Activated naive CD8-positive, alpha-beta T cell treated with anti-CD3 and anti-CD28 coated beads, Interleukin-2, amount 50 U/mL, for 24 hours (primary cell): ENCODE measurements at places on chromosomes 7 and 10.
A peak's percentile ranks its signal among the peaks of the same experiment; 100 is the strongest.

GRCh38 chr10:129963641-129964501 is at the start of gene EBF3:
EBF3 (minus strand) TSS chr10:129964274; CDS start chr10:129963768, 506 bp downstream.
- peaks cover 62% of the 10 kb centered on the region for H3K27me3 ChIP-seq
- DNase-seq: peak; percentile 58
- peaks cover 34% of the 10 kb centered on the region for H3K4me1 ChIP-seq
- H3K4me3 ChIP-seq: peak within 1 kb of the TSS; percentile 67
- H3K27ac ChIP-seq: peak within 1 kb of the TSS; percentile 54
- H3K36me3 ChIP-seq: peaks cover 3% of the 10 kb centered on the region

- peaks cover 56% of the 10 kb centered on the region for H3K4me1 ChIP-seq
- H3K27ac ChIP-seq: no peak overlapping the region
- H3K4me3 ChIP-seq: no peak overlapping the region
- DNase-seq: no peak
These were observed 8.5 kb upstream of the NRCAM start for GRCh38 chr7:108464743-108465142.

DNA sequence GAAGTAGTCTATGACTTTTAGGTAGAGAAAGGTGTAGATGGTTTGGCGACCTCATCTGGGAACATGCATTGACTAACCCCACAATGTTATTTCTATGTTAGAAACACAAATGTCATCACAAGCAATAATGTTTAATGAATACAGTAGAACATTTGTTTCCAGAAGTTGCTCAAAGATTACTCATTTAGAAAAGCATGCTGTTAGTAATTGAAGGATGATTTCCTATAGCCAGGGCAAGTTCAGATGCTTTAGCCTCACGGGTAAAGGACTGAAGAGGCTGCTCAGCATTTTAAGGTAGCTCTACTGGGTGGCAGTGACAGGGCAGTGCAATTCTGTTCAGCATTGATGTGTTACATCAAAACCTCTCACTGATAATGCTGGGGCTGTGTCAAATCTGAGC is 199.3 kb upstream of the FZD1 start:
- no peak for DNase-seq
- no peak overlapping the region for H3K27ac ChIP-seq

DNA sequence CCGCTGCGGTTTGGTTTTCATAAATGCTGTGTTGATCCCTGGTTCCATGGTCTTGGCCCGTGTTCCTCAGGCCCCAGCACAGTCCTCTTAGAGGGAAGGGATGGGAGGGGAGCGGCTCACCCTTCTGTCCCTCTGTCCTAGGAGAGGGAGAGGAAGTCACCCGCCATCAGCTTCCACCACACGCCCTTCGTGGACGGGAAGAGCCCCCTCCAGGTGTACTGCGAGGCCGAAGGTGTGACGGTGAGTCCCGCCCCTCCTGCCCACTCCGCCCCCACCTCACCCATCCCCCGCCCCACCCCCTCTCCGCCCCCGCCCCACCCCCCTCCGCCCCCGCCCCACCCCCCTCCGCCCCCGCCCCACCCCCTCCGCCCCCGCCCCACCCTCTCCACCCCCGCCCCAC is 37.5 kb upstream of the DPYSL4 start:
- no peaks in the 10 kb centered on the region for H3K27me3 ChIP-seq
- no peaks in the 10 kb centered on the region for H3K36me3 ChIP-seq
- no peaks in the 10 kb centered on the region for H3K4me1 ChIP-seq
- no peak overlapping the region for H3K4me3 ChIP-seq
- no peak for DNase-seq
